ENCODE measurements at places on chromosomes 12 and 14. TPM values are rescaled to one million over a fixed set of nuclear protein-coding genes. Genes with fewer than 3 reads are reported as not detected.

Gene KLHL33
- total RNA-seq = 1.3 TPM

DNA sequence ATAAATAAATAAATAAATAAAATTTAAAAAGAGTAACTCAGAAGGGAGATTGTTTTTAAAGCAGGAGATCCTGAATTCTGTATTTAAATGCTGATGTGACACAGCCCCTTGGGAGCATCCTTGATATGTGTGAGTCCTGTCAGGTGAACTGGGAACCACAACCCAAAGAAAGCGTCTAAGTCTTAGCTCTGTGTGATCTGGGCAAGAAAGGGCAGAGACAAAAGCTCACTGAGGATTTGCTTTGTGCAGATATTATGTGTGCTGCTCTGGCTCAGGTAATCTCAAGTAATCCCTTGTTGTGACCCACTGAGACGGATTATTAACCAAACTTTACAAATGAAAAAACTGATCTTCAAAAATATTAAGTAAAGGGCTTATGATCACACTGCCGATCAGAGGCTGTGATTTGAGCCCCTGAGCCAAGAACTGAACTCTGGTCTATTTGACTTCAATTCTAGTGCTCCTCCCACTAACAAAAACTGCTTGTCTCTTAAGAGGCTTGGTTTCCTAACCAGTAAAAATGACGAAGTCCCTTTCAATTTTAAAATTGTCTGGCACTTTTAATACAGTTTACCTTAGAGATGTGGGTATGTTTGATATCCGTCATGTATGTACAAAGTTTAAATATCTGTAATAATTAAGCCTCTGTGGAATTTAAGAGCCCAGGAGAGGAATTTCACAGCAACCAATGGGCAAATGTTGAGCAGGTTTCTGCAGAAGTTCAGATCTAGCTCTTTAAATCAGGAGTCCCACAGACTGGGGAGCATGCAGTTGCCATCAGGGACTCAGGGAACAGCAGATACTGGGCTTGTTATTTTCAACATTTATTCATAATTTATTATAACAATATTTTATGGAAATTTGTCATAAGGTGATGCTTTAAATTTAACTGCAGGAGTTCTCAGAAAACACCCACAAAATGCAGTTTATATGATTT lies 46.1 kb downstream of the CPM start:
- H3K4me1 ChIP-seq = no peaks in the 10 kb centered on the region
- no peak overlapping the region for H3K27ac ChIP-seq
- H3K4me3 ChIP-seq = no peak overlapping the region
- no peaks in the 10 kb centered on the region for H3K36me3 ChIP-seq
- no peaks in the 10 kb centered on the region for H3K27me3 ChIP-seq

DNA sequence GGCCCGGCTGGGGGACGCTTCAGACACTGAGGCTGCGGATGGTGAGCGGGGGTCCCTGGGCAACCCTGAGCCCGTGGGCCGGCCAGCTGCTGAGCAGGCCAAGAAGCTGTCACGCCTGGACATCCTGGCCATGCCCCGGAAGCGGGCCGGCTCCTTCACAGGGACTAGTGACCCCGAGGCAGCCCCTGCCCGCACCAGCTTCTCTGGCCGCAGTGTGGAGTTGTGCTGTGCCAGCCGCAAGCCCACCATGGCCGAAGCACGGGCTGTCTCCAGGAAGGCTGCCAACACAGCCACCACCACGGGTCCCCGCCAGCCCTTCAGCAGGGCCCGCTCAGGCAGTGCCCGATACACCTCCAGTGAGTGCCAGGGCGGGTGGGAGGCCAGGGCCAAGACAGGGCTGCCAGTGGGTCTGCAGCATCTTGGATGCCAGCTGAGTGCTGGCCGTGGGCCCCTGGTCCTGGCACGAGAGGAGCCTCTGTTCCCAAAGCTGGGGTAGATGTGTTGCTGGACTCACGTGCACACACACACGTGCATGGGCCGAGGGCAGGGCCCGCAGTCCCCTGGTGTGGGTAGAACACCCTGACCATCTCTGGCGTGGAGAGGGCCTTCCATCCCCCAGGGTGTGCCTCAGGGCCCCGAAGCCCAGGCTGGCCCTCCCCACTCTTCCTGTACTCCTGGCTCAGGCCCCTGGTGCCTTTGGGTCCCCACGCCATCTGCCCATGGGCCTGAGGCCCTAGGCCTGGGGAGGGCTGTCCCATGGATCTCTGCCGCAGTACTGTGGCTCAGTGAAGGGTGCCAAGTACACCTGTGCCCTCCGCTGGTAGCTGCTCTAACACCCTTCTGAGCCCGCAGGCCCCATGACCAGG lies 22.8 kb downstream of the CEP170B start:
- no peaks in the 10 kb centered on the region for H3K36me3 ChIP-seq
- DNase-seq = peak; percentile 41
- H3K4me1 ChIP-seq = no peaks in the 10 kb centered on the region

DNA sequence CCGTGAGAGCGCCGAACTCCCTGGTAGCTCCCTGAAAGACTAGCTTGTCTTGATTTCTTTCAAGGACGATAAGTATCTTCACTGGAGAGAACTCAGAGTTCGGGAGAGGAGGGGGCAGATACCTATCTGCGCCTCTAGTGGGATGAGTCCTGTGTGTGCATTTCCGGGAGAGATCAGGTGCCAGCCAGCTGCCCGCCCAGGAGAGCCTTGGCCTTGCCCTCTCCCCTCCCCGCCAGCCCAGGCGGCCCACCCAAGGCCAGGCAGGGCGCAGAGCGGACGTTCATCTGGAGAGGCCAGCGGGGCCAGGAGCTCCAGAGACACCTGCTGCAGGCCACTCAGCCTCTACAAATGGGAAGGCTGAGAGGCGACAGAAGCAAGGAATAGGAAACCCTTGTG lies 1.0 kb downstream of the CD9 start:
- peak; percentile 78 for DNase-seq
- H3K27ac ChIP-seq = peak overlapping the region; percentile 87
- peak overlapping the region; percentile 71 for H3K4me3 ChIP-seq

- H3K27me3 ChIP-seq = no peaks in the 10 kb centered on the region
- no peaks in the 10 kb centered on the region for H3K36me3 ChIP-seq
- no peak overlapping the region for H3K27ac ChIP-seq
- H3K4me3 ChIP-seq = no peak overlapping the region
- H3K4me1 ChIP-seq = no peaks in the 10 kb centered on the region
- no peak for DNase-seq
Measured at GRCh38 chr12:30979371-30980259, 53.1 kb downstream of the TSPAN11 start.

Gene ZFHX2
- 4.0 TPM for total RNA-seq

GRCh38 chr12:65106948-65107347 lies 14.2 kb downstream of the WIF1 start:
- no peak overlapping the region for H3K4me3 ChIP-seq
- H3K36me3 ChIP-seq = no peaks in the 10 kb centered on the region
- no peaks in the 10 kb centered on the region for H3K27me3 ChIP-seq
- DNase-seq = no peak
- H3K27ac ChIP-seq = no peak overlapping the region

Gene LRP10
- total RNA-seq = 187 TPM

DNA sequence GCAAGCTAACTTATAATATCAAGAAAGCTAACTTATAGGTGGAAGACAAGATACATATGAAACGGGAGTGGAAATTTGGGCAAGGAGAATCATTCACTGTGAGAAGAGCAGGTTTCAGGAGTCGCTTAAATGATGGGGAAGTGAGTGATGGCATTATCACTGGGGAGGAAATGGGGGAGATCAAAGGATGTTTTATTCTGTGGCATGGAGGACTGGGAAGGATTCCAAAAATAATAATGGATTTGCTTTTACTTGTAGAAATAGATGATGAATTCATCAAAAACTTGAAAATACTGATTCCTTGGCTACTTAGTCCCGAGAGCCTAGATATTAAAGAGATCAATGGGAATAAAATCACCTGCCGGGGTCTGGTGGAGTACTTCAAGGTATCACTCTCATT lies 47.8 kb downstream of the SAV1 start:
- DNase-seq = no peak
- no peaks in the 10 kb centered on the region for H3K4me1 ChIP-seq
- no peaks in the 10 kb centered on the region for H3K36me3 ChIP-seq
- no peaks in the 10 kb centered on the region for H3K27me3 ChIP-seq
- H3K4me3 ChIP-seq = no peak overlapping the region
- H3K27ac ChIP-seq = no peak overlapping the region

Gene P2RX2
- total RNA-seq = 0.27 TPM

- H3K27me3 ChIP-seq = no peaks in the 10 kb centered on the region
- H3K27ac ChIP-seq = no peak overlapping the region
- H3K4me3 ChIP-seq = no peak overlapping the region
- DNase-seq = no peak
Measured at GRCh38 chr12:4001841-4002240, 128.6 kb upstream of the PARP11 start.

Gene PPP1CC
- total RNA-seq = 85.8 TPM

Gene PIP4P1
- 25.9 TPM for total RNA-seq

Gene GLIPR1L1
- total RNA-seq = not detected

GRCh38 chr12:124399622-124400021 lies 104.7 kb downstream of the RFLNA start:
- no peaks in the 10 kb centered on the region for H3K36me3 ChIP-seq
- no peak overlapping the region for H3K4me3 ChIP-seq
- no peaks in the 10 kb centered on the region for H3K4me1 ChIP-seq
- peak; percentile 60 for DNase-seq

Gene DAO
- total RNA-seq = not detected

GRCh38 chr12:51528852-51529650 lies 62.0 kb upstream of the SCN8A start:
- H3K27ac ChIP-seq = no peak overlapping the region
- no peak for DNase-seq
- H3K36me3 ChIP-seq = no peaks in the 10 kb centered on the region
- H3K4me1 ChIP-seq = no peaks in the 10 kb centered on the region
- no peaks in the 10 kb centered on the region for H3K27me3 ChIP-seq

DNA sequence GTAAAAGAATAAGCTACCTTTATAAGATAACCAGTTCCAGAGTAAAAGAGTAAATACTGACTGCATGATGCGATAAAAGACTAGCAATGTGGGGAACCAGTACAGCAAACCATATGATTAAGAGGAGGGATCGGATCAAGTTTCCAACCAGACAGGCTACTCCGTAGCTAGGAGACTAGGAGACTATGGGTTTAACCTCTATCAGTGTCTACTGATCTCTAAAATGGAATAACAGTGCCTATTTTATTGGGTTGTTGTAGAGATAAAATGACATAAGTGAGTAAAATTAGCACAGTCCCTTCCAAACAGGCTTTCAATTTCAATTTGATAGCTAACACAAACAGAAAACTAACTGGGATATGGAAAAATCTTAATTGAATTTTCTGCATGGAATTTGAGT lies 76.0 kb downstream of the PAWR start:
- no peaks in the 10 kb centered on the region for H3K36me3 ChIP-seq
- DNase-seq = no peak
- no peaks in the 10 kb centered on the region for H3K27me3 ChIP-seq

GRCh38 chr12:70052931-70053497 lies 190.2 kb upstream of the CNOT2 start:
- H3K27ac ChIP-seq = no peak overlapping the region
- no peaks in the 10 kb centered on the region for H3K4me1 ChIP-seq
- H3K27me3 ChIP-seq = no peaks in the 10 kb centered on the region
- no peak for DNase-seq
- H3K36me3 ChIP-seq = no peaks in the 10 kb centered on the region
- H3K4me3 ChIP-seq = no peak overlapping the region

DNA sequence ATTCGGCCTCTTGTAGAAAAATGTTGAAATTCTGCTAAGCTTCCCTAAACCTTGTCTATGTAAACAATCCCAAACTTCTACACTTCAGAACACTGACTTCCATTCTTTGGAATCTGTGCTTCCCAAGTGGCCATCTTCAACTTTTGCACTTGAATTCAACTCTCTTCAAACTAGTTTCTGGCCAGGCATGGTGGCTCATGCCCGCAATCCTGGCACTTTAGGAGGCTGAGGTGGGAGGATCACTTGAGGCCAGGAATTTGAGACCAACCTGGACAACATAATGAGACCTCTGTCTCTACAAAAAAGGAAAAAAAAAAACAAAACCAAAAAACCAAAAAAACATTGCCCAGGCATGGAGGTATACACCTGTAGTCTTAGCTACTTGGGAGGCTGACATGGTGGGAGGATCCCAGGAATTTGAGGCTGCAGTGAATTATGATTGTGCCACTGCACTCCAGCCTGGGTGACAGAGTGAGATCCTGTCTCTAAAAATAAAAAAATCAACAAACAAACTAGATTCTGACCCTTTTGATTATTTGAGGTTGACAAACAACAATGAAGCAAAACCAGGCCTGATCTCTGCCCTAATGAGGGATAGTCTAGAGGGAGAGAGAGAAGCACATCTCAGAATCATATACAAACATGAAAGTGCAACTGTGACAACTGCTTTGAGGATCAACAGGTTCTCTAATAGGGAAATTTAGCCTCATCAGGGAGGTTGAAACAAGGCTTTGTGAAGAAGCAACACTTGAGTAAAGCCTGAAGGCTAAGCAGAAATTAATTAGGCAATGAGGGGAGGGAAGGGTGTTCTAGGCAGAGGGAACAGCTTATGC lies 11.6 kb upstream of the C12orf75 start:
- no peaks in the 10 kb centered on the region for H3K36me3 ChIP-seq
- DNase-seq = no peak
- no peak overlapping the region for H3K27ac ChIP-seq
- no peak overlapping the region for H3K4me3 ChIP-seq
- no peaks in the 10 kb centered on the region for H3K4me1 ChIP-seq

Gene HOXC5
- total RNA-seq = 3.8 TPM

Gene JPH4
- total RNA-seq = 1.5 TPM

- H3K27ac ChIP-seq = no peak overlapping the region
- no peak overlapping the region for H3K4me3 ChIP-seq
- peaks cover 2% of the 10 kb centered on the region for H3K36me3 ChIP-seq
Measured at GRCh38 chr14:31303654-31304053, 96.1 kb upstream of the HECTD1 start.

Gene TAS2R14
- 5.2 TPM for total RNA-seq

DNA sequence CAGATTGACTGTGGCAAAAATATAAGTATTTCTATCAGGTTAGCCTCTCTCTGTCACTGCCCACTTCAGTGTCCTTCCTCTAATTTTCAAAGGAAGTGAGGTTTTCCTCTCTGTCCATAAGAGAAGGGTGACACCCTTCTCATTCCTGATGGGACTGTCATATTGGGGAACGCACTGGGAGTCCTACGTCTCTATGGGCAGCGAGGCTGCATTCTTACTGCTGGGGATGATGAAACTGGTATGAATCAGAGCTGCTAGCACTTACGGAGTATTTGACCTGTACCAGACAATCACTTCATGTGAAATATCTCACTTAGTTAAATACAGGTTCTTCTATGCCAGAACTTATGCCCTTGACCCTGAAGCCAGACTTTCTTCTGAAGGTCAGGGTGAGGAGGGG lies 436.3 kb downstream of the DPF3 start:
- H3K27me3 ChIP-seq = no peaks in the 10 kb centered on the region
- H3K27ac ChIP-seq = no peak overlapping the region
- H3K36me3 ChIP-seq = no peaks in the 10 kb centered on the region
- DNase-seq = no peak
- no peaks in the 10 kb centered on the region for H3K4me1 ChIP-seq

DNA sequence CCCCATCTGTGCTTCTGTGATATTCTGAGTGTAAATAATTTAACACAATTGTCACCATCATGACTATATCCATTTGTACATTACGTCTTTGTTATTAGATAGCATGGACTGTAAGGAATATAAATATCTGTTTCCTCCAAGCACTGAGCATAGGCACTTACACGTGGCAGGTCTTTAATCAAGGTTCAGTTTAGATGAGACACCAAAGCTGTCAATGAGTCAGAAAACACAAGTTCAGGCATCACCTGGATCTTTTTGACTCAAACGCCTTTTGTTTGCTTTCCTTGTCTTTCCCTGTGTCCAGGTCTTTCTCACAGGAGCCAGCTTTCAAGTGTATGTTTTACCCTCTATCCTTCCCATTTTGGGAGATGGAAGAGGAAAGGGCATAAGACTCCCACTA lies 163.2 kb upstream of the CCDC198 start:
- no peaks in the 10 kb centered on the region for H3K27me3 ChIP-seq
- no peaks in the 10 kb centered on the region for H3K36me3 ChIP-seq
- no peaks in the 10 kb centered on the region for H3K4me1 ChIP-seq
- no peak overlapping the region for H3K27ac ChIP-seq
- no peak for DNase-seq

All from aorta (tissue), 5 donors.